ENCODE measurements at places on chromosomes 1 and 21.

- no peak for DNase-seq
These were observed 11.0 kb upstream of the PEAR1 start for GRCh38 chr1:156882543-156882942.

- DNase-seq: no peak
These were observed 15.8 kb downstream of the AUNIP start for GRCh38 chr1:25843483-25843882.

GRCh38 chr1:9451081-9451480, 88.2 kb upstream of the SLC25A33 start:
- no peak for DNase-seq

DNA sequence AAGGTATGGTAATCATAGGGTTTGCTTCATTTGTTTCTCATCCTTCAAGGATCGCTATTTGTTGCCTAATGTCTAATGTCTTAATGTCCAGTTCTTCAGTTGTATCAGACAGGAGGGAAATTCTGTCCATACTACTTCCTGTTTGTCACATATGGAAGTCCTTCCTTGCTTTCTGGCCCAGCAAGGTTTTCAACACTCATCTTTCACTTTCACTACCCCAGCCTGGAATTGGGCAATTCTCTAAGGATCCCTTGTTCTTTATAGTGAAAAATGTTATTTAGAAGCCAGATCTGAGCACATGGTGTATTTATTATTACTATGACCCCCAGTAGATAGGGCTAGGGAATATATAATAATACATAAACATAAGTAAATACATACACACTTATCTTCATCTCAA, 50.6 kb upstream of the SLC35A3 start:
- DNase-seq: no peak

DNA sequence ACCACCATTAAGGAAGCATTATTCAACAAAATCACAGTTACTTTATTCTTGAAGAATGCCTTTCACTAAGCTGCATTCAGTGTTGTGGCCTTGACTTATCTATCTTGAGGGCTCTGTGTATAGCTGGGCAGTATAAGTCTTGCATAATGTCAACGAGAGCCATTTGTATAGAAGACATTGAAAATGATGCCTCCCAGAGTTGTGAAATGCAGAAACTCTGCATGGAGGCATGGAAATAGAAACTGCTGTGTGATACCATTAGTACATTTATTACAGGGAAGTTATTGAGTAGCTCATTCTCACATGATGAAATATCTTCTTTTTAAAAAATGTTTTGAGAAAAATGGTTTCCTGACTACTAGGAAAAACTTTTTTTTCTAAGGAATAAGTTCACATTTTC, 111.4 kb upstream of the SNX7 start:
- no peak for DNase-seq

- no peak for DNase-seq
These were observed 12.4 kb upstream of the TCHH start for GRCh38 chr1:152127673-152128072.

DNA sequence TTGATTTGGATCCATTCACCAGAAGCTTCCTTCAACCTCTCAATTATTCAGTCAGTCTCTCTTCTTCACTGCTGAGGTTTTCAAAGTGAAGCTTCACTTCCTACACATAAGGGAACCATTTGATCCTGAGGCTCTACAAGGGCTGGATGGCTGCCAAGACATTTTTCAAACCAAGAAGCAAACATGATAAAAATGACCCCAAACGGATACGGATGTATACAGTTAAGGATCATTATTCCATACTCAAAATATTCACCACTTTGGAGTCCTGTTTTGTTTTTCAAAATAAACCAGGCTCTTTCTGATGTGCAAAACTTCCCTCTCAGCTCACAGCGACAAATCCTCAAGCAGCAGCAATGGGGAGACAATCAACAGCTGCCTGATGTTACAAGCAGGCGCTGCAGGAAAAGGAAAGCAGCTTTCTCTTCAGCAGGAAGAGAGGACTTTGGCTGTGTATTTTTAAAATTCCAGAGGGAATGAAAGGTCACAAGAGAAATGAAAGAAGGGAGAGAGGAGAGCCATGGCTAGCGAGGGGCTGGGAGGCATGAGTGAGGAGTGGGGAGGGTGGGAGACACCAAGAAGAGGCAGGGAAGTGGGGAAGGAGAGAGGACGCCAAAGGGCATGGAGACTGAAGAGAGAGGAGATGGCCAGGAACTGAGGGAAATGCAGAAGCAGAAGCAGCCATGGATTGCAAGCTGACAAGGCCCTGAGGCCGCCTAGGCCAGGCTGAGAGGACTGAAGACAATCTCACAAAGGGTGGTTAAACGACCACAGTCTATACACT, 145.4 kb downstream of the SLC45A1 start:
- no peak for DNase-seq

- DNase-seq: no peak
These were observed 28.6 kb upstream of the DISP3 start for GRCh38 chr1:11450310-11450709.

DNA sequence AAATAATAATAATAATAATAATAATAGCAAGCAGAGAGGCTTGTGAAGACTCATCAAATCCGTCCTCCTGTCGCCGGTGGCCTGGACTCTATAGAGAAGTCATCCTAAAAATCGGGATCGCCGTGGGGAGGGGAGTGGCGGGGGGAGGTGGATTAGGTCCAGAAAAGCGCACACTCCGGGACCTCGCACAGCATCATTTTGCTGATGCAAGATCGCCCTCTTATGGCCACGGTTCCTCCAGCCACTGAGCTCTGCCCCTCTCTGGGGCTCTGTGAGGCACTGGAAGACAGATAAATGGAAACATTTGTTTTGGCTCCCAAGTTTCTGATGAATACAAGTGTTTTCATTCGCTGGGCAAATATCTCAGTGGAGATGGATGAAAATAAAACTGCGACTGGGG, 612.0 kb downstream of the MATN1 start:
- DNase-seq: peak; percentile 21

GRCh38 chr21:33755354-33755753, 113.1 kb downstream of the ITSN1 start:
- no peak for DNase-seq

DNA sequence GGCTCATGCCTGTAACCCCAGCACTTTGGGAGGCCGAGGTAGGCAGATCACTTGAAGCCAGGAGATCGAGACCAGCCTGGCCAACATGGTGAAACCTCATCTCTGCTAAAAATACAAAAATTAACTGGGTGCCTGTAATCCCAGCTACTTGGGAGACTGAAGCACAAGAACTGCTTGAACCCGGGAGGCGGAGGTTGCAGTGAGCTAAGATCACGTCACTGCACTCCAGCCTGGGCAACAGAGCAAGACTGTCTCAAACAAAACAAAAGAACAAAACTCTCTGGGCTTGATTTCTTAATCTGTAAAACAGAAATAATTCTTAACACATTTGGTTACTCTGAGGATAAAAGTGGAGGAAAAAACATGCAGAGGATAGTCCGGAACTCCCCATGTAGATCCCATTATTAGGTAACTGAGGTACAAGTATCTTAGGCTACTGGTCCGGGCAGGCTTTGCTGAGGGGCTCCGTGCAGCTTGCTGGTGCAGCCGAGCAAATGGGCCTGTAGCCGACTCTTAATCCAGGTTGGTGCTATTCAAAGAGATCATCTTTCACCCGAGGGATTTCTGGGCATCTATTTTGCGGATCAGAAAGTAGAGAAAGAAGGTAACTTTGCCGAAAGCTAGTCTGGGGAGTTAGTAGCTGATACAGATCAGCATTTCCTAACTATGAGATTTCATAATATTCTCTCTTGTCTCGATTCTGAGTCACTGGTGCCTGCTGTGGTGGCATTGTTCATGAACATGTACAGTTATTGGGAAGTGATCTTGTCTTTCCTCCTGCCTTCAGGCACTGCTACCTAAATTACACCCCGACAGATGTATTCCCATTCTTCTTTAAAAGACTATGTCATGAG, 56.8 kb downstream of the NFIA start:
- peak; percentile 63 for DNase-seq

GRCh38 chr1:218852527-218852926, 321.2 kb upstream of the LYPLAL1 start:
- DNase-seq: no peak
